H54 (cell line): ENCODE measurements at places on chromosomes 1 and 21.

DNA sequence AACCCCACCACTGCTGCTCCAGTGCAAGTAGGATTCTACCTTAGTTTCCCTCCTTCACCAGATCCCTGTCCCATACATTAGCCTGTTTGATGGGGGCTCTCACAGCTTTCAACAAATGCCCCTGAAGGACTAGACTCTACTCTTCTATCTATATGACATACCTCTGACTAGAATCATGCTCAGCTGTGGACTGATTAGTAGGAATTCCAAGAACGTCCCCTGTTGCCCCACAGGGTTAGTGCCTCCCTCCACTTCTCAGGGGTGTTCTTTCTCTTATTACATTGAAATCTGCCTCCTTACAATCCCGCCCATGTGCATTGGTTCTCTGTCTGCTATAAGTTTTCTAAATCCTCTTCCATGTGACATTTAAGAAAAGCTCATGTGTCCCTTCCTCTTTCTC is 375.9 kb upstream of the DUSP10 start:
- DNase-seq, result no peak

- DNase-seq, result no peak
Measured at GRCh38 chr1:71809085-71809484, 473.3 kb downstream of the NEGR1 start.

GRCh38 chr1:180278194-180278515 is 48.1 kb downstream of the LHX4 start:
- no peak for DNase-seq

DNA sequence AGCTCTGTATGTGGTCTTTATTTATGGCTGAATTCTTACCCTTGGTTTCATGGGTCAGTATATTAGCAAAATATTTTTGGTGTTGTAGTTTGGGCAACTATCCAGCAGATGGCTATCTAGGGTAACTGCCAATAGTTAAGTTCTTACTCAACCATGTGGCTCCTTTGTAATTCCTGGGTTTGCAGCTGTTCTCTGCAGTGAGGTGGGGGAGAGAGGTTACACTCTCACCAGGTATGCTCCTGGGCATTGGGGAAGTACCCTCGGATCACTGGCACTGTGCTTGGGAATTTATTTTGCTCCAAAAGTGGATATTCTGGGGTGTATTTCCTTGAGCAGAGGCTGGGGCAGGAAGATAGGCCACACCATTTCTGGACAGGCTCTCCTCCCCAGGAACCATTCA is 436.7 kb upstream of the TMPRSS15 start:
- DNase-seq, result no peak

DNA sequence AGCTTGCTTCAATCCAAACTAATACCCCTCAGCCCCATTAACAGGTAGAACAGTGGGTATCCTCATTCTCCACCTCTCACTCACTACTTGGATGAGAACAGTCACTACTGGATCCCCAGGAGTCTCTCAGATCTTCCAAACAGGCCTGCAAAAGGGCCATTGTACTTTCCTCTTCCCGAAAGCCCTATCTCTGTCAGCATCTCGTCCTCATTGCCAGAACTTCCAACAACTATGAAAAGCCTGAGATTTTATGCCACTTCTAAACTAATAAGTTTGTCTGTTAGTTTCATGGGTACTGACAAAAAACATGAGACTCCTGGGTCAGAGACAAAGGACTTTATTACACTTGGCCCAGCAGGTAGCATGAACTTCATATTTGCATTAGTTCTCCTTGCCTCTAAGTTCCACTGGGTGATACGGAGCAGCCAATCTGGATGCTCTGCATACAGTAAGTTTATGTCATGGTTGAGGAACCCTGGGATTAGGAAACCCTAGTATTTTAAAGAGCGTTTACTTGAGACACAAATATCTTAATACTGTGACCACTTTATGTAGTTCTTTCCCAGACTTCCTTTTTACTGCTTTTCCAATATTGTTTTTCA is 38.1 kb downstream of the VANGL2 start:
- DNase-seq, result no peak

- DNase-seq, result peak; percentile 58
Measured at GRCh38 chr1:117758444-117759316, 152.8 kb downstream of the TENT5C start.

DNA sequence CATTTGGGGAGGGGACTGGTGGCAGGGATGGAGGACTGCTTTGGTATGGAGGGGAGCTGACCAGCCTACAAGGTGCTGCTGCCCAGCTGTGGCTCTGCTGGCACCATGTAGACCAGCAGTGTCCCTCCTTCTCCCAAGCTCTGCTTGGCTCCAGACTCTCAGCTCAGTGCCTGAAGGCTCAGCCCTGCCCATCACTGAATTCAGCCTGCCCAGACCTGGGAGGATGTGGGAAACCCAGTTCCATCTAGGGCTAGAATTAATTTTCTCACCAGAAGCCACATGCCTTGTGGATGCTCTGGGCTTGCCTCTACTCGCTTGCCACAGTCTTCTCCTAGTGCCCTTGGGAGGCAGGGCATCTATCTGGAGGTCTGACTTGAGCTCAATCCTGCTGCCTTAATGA is 195.0 kb upstream of the EDN2 start:
- no peak for DNase-seq

- DNase-seq, result peak; percentile 60
Measured at GRCh38 chr1:211577819-211578639, 932 bp downstream of the SLC30A1 start.

- DNase-seq, result no peak
Measured at GRCh38 chr1:109527098-109527811, 12.4 kb upstream of the GPR61 start.

DNA sequence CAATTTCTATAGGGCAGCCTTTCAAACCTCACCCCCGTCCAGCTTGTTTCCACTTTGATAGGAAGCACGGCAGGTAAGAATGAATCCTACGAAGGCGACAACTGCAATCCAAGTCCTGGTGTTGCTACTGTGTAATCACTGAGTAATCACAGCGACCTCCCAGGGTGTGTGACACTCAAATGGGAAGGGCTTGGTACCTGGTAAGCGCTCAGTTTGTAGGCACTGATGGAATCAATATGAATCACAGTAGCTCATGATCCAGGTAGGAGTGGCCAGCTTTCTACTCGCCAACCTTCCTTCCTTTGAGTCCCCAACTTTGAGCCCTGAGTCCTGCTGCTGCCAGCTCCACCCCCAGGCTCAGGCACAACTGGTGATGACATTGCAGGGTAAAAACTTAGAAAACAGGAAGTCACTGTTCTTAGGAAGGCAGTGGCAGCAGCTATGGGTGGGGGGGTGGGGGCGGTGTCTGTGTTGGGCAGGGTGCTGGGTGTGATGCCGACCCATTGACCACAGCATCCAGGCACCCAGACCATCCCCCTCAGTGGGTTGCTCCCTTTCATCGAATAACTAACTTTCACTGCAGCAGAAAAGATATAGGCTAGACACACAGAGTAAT is 70.7 kb downstream of the CD247 start:
- peak; percentile 67 for DNase-seq

- DNase-seq, result no peak
Measured at GRCh38 chr1:14817223-14818170, 219.0 kb downstream of the KAZN start.

DNA sequence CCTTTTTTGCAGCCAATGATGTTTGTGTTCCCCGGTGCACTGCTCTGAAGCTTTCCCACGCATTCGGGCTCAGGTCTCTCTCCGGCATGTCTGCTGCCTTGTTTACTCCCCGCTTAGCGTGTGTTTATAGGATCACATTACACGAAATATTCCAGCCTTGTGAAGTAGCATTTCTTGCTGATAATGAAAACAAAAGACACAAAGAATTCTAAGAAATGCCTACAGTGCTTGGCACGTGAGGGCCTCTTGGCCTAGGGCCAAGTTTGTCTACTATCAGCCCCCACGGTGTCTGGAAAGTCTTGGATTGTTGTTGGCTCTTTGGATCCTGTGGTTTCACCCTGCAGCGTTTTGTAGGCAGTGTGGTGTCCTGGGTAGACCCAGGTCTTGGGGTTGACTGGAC is 11.2 kb upstream of the GSTM4 start:
- DNase-seq, result no peak

- DNase-seq, result no peak
Measured at GRCh38 chr1:6667139-6667538, 34.5 kb downstream of the DNAJC11 start.

- DNase-seq, result no peak
Measured at GRCh38 chr1:186104459-186104858, 270.6 kb downstream of the TPR start.

DNA sequence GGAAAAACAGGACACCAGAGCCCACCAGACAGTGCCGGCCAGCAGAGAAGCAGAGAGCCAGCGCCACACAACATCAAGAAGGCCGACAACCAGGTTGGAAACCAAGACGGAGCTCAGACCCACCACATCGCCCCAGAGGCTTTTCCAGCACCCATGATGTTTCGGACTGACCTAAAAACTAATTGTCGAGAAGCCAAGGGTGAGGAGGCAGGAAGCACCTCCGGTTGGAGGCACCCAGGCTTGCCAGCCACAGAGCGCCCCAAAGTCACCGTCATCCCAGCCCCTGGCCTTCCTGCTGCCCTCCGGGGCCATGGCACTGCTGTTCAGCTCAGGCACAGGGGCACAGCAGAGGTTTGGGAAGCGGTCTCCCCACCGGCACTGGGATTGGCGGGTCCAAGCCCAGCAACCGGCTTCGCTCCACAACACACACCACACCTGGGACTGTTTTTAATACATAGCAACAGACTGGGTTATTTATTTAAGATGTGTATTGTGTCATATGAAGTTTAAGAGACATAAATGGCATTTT is 67.2 kb downstream of the SLC37A1 start:
- DNase-seq, result no peak

DNA sequence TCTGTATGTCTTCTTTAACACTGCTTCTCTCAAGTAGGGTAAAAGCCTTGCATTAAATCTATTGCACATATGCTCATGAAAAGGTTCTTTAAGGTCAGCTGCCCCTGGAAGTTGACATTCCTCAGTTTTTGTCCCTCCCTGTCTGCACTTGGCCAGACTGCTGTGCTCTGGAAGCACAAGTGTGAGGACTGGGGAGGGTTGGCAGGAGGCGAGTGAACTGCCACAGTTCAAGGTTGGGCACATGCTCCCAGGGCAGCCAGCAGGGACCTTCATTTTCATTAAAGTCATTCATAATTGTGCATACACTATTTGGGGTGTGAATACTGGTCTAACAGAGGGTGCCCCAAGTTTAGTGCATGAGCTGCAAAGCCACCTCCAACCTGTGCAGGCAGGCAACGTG is 10.9 kb upstream of the THEM5 start:
- DNase-seq, result no peak

DNA sequence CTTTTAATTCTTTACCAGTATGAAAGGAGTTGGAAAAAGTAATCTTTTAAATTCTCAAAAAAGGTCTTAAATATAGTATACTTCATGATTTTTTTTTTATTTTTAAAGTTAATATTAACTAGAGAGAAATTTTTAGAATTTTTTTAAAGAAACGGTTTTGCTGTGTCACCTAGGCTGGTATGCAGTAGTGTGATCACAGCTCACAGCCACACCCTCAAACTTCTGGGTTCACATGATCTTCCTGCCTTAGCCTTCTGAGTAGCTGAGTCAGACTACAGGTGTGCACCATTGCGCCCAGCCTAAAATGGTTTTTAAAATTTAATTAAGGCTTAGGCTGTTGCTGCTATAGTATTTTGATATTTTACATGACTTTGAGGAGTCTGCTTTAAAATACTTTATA is 52.4 kb downstream of the TLCD4 start:
- no peak for DNase-seq

DNA sequence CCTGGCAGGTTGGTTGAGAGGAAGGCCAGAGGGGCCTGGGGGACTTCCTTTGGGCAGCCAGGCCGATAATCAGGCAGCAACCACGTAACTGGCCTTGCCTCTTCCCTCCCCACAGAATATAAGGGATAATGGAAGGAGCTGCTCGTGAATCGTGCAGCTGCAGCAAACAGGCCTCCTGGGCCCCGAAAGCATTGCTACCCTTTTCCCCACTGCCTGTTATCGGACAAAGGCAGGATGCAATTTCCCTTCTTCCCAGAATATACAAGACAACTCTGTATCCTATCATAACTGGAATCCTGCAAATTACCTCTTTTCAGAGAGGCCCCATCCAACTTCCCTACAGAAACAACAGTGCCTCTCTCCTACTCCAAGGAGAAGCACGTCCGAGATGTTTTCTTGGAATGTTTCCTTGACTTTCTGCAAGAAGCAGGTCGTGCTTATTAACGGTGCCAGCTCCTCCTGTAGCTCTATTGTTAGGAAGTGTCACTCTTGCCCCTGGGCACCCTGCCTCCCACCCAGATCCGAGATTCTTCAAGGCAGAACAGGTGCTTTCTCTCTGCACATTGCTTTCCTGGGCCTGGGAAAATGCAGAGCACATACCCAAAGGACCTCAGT is 106.0 kb upstream of the TIAM1 start:
- no peak for DNase-seq

DNA sequence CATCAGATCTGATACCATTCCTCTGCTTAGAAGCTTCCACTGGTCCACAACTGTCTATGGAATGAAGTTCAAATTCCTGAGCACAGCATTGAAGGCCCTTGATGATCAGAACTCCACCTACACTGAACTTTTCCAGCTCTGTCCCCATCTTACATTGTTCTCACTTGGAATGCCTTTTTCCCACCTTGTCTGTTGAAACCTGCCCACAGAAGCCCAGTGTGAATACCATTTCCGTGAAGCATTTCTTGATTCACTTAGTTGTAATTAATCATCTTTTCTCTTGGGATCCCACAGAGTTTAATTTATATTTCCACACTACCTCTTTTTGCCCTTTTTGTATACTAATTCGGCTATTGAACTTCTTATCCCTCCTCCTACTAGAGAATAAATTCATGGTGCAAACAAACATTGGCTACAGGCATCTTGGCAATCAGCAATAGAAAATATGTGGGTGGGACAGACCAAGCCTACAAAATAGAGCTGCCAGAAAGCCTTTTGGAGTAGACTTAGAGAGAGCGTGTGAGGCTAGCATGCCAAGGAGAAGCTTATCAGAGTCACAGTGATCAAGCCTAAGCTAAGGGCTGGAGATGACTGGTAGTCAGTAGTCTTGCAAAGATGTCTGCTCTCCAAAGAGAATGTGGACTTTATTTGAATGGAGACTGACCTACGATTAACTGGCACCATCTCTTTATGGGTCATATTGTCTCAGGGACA is 26.1 kb downstream of the NHLH2 start:
- no peak for DNase-seq

GRCh38 chr1:243529512-243529911 is 273.7 kb downstream of the SDCCAG8 start:
- no peak for DNase-seq

DNA sequence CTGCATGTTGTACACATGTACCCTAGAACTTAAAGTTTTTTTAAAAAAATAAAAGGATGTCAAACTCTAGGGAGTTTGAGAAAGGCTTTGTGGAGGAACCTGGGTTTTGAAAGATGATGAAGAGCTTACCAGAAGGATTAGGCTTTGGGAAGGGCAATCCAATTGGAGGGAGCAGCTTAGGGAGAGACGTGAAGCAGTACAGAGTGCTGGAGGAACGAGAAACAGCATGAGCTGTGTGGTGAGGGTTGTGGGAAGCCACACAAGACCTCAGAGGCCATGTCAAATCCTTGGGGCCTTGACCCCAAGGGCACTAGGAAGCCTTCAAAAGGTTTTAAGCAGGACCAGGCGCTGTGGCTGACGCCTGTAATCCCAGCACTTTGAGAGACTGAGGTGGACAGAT is 8.4 kb upstream of the KPNA6 start:
- DNase-seq, result no peak
